GM13976 (cell line): ENCODE measurements at places on chromosomes 1 and 21.

DNA sequence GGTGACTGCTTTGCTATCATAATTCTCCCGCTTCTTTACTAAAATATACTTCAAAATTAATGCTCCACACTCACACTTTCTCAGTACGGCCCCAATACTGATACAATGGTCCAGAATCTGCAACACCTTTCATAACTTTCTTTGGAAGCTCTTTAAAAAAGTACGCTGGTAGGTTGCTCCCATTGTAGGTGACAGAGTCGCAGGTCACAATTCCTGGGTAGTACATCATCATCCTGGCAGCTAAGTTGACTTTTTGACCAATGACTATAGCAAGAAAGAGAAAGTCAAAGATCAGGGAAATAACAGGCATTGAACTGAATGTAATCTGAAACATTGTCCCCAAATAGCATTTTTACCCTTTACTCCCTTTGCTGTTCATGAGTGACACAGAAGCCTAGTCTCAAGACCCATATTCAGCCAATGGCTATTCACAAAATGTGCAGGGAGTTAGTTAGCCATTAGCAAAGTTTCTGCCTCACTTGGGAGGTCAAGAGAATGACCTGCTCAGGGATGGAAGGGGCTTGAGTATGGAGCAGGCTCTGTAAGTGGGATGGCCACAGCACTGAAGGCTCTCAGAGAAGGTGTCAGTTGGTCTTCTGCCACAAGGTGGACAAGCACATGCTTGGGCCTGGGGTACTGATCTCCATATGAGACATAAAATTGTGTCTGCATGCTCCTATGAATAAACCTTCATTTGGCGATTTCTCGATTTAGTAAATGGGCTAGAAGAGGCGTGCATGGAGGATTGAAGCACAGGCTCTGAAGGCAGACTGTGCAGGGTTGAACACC lies 35.4 kb downstream of the ADCY10 start:
- no peak for DNase-seq

- DNase-seq, result no peak
Measured at GRCh38 chr1:213852107-213852506, 135.7 kb upstream of the PROX1 start.

GRCh38 chr1:178609015-178609414 lies 96.1 kb downstream of the TEX35 start:
- DNase-seq, result no peak

- no peak for DNase-seq
Measured at GRCh38 chr1:41152622-41153044, 89.5 kb downstream of the SCMH1 start.

DNA sequence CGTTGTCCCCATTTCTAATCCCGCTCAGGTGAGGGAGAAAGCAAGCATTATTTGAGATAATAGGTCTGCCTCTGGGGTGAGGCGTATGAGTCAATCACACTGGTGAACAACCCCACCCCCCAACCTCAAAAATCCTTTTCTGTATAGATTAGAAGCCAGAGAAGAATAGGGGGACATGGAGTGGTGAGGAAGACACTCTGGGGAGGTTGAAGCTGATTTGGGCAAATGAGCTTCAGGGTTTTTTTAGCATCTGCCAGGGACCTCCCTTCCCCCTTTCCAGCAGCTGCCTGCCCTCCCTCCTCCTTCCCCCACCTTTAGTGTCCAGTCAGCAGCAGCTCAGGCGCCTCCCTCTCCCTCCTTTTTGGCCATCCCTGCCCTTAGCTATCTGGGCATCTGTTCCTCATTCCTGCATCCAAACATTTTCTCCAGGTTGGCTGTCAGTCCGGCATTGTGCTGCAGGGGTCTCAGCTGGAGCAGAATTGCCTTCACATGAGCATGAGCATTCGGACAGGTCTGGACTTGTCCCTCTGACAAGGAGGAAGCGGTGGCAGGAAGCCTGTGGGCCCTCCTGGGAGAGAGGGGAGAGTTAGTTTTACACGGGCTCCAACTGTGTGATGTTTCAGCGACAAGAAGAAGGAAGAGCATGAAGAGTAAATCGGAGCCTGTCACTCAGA lies 30.8 kb upstream of the PTGFRN start:
- DNase-seq, result peak; percentile 44

GRCh38 chr1:6578624-6579373 lies 995 bp upstream of the ZBTB48 start:
- DNase-seq, result no peak

- DNase-seq, result no peak
Measured at GRCh38 chr1:228337711-228338520, 68.7 kb downstream of the TRIM11 start.

DNA sequence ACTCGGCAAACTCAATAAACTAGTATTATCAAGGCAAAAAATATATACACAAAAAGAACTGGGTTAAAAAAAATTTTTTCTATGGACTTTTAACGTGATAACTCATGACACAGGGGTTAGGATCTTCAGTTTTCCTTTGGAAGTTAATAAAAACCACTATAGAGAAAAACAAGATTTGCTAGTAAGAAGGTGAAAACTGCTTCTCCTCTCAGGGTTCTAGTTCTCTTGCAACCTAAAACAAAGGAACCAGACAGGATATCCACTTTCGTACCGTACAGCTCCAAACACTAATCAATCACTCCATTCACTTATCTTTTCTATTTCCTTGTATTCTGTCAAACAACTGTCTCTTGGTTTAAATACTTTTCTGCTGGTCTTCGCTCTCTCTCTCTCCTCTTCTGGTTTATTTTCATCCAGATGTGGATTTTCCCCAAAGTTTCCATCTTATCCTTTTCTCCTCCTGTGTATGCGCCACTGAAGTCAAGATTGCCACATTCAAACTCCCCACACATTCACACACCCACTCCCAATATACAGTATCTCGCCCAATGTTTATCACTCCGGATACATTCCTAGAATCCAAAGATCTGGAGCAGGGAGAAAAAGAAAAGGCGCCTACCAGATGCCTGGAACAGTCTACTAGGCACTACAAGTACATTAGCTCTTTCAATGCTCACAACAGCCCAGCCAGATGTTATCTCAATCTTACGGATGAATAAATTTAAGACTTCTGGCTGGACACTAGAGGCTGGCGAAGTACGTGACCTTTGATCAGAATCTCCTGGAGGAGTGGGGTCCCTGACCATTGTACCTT lies 775 bp upstream of the PRPF38B start:
- no peak for DNase-seq

DNA sequence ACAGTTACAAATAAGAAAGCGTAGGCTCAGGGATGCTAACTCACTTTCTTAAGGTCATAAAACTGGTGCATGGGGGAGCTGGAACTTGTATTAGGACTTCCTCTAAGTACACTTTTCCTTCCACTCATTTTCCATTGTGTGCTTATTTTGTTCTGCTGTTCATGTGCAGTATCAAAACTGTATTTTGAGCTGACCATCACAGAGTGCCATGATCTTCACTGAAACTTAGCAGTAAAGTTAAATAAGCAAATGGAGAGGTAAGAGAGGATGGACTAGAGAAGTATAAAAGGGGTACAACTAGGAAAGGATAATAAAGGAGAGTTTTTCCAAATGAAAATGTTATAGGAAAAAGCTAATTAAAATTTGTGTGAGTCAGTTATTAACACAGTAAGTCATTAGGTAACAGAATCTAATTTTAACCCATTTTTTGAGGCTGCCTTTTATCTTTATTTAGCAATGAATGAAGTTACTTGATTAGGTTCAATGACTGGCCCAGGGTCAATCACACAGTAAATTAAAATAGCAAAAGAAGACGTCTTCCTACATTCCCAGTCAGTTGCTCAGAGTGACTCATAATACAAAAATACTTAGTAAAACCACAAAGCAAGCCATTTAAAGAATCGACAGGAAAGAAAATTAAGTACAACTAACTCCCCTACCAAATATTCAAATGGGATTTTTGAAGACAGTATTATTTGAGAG lies 165.8 kb upstream of the C1orf105 start:
- DNase-seq, result no peak

DNA sequence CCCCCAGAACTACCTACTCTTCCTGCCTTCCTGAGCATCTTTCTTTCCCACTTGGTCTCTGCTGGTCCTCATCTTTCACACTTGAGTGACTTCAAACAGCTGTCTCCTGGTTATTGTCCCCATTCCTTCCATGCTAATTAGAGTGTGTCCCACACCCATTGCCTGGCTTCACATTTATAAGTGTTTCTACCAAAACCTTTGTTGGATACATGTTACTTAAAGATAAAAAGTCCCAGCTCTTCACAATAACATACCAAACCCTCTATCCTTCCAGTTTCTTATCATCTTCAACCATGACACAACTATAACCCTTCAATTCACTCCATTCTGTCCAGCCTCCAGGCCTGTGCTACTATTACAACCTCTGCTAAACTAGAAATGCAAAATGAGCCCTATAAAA lies 41.0 kb downstream of the VCAM1 start:
- DNase-seq, result no peak

DNA sequence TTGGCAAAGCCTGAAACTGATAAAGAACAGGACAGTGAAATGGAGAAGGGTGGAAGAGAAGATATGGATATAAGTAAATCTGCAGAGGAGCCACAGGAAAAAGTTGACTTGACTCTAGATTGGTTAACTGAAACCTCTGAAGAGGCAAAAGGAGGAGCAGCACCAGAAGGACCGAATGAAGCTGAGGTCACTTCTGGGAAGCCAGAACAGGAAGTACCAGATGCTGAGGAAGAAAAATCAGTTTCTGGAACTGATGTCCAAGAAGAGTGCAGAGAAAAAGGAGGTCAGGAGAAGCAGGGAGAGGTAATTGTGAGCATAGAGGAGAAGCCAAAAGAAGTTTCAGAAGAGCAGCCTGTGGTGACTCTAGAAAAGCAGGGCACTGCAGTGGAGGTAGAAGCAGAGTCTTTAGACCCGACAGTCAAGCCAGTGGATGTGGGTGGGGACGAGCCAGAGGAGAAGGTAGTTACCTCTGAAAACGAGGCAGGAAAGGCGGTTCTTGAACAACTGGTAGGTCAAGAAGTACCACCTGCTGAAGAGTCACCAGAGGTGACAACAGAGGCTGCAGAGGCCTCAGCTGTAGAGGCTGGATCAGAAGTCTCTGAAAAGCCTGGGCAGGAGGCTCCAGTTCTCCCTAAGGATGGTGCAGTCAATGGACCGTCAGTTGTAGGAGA lies 16.3 kb downstream of the CCDC17 start:
- DNase-seq, result no peak

DNA sequence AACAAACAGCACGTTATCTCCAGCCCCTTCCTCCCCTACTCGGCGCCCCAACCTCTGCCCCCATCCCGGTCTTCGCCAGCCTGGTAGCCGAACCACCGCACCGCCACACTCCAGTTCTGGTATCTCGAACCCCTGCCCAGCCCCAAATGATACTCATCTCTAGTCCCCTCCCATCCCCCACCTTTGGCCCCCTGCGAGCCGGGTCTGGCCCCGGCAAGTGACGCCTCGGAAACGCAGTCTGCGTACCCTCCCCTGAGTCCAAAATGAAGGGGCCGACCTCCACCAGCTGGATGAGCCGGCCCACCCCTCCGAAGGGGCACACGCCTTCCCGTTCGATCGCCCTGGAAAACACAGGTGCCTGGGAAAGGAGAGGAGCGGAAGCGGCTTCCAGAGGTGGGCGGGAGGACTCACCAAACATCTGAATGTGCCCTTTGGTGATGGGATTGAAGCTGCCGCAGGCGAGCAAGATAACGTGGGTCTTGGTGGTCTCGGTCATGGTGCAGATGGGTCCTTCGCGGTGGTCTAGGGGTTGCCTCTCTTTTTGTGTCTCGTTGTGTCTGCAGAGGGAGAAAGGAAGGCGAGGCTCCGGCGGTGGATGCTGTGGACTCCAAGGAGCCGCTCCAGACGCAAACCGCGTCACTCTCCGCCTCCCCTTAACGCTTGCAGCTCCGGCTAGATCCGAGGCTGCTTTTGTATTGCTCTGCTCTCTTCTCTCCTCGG lies at the start of gene NMNAT2:
Gene NMNAT2 (minus strand): TSS at position 609 of the 720 bp plus-strand sequence. CDS start 113 bp downstream, at position 496.
- no peak for DNase-seq

DNA sequence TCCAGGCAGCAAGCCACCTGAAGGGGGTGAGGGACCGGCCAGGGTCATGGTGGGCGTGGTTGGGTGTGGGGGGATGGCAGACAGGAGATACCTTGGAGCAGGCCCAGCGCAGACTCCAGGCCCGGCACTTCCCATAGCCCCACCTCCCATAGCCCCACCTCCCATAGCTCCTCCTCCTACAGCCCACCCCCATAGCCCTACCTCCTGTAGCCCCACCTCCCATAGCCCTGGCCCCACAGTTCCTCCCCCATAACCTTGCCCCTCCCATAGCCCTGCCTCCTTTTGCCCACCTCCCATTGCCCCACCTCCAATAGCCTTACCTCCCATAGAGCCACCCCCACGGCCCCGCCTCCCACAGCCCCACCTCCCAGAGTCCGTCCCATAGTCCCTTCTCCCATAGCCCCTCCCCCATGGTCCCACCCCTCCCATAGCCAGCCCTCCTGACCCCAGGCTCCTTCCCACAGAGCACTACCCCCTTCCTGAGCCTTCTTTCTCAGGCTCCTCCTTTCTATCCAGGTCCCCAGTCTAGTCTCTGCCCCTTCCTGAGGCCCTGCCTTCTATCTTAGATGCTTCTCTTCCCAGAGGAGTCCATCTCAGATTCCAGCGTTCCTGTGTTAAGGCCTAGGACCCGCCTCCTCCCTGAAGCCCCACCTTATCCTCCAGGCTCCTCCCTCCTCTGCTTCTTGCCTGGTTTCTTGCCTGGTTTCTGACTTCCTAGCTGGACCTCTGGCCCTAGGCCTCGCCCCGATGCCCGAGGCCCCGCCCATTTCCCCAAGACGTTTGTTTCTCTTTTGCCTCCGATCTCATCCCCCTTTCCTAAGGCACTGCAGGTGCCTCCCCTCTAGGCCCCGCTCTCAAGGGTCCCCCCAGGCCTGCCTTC lies 46.8 kb downstream of the PTPRU start:
- peak; percentile 73 for DNase-seq

- DNase-seq, result peak; percentile 63
Measured at GRCh38 chr1:52636721-52637695, 4.0 kb downstream of the SHISAL2A start.

- no peak for DNase-seq
Measured at GRCh38 chr1:198699167-198700015, 60.6 kb downstream of the PTPRC start.

DNA sequence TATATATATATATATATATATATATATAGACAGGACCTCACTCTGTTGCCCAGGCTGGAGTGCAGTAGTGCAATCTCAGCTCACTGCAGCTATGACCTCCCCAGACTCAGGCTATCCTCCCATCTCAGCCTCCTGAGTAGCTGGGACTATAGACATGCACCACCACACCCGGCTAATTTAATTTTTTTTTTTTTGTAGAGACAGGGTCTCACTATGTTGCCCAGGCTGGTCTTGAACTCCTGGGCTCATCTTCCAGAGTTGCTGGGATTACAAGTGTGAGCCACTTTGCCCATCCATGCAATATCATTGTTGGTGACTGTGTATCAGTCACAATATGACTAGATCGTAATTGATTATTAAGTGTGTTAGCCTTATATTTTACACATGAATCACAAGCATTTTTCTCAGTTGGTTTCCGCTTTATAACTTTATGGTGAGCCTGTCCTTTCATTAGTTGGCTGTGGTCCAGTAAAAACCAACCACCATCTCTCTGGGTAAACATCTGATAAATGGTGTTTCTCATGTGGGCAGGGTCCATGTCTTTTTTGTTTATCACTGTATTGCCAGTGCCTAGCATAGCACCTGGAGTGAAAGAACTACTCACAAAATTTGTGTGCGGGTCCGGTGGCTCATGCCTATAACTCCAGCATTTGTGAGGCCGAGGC lies 63.6 kb downstream of the MYOM3 start:
- no peak for DNase-seq
